Activated T-helper 1 cell treated with anti-CD3 and anti-CD28 coated beads, Interleukin-12 subunit alpha, Interleukin-12 subunit beta, Interleukin-2, Interleukin-4 antibody, amounts not matched to agents 30 ng/mL and 10 ng/mL and 1 ng/mL, durations not matched to agents 14 hours and 24 hours and 36 hours (primary cell): ENCODE measurements at places on chromosomes 16 and 17. TPM values are rescaled to one million over a fixed set of nuclear protein-coding genes. Genes with fewer than 3 reads are reported as not detected.
A peak's percentile ranks its signal among the peaks of the same experiment; 100 is the strongest.

GRCh38 chr16:73080931-73081330, 33.0 kb upstream of the ZFHX3 start:
- H3K27ac ChIP-seq, result no peak overlapping the region
- H3K4me1 ChIP-seq, result no peaks in the 10 kb centered on the region
- H3K36me3 ChIP-seq, result no peaks in the 10 kb centered on the region
- no peak for DNase-seq

- no peak overlapping the region for H3K4me3 ChIP-seq
- peaks cover 55% of the 10 kb centered on the region for H3K4me1 ChIP-seq
- H3K36me3 ChIP-seq, result peaks cover 23% of the 10 kb centered on the region
- H3K27me3 ChIP-seq, result no peaks in the 10 kb centered on the region
- DNase-seq, result no peak
- peak overlapping the region; percentile 7 for H3K27ac ChIP-seq
These were observed 7.5 kb downstream of the TK1 start for GRCh38 chr17:78179372-78179771.

- no peak for DNase-seq
- H3K27me3 ChIP-seq, result peaks cover 1% of the 10 kb centered on the region
- H3K27ac ChIP-seq, result no peak overlapping the region
- H3K36me3 ChIP-seq, result peaks cover 6% of the 10 kb centered on the region
These were observed 6.9 kb upstream of the EIF1 start for GRCh38 chr17:41681776-41682175.

The ADAM11 gene
- total RNA-seq, result 0.32 and 0.52 TPM in 2 replicates

- peaks cover 73% of the 10 kb centered on the region for H3K4me1 ChIP-seq
These were observed 22.1 kb downstream of the PRKCB start for GRCh38 chr16:23857881-23858269.

The HSD3B7 gene
- total RNA-seq, result 2.1 and 3.3 TPM in 2 replicates

DNA sequence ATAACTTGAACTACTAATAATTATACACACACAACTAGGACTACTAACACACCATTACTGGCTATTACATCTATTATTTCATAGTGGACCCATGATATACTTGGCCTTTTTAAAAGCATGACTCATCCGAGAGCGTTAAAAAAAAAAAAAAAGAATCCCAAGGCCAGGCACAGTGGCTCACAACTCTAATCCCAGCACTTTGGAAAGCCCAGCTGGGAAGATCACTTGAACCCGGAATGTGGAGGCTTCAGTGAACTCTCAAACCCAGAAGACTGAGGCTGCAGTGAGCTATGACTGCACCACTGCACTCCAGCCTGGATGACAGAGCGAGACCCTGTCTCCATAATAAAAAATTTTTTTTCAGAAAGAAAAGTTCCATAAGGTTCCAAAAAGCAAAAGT, 3.1 kb downstream of the GLG1 start:
- DNase-seq, result no peak

- H3K27ac ChIP-seq, result no peak overlapping the region
These were observed 54.3 kb downstream of the KPNA2 start for GRCh38 chr17:68089881-68090280.

The PCGF2 gene
- total RNA-seq, result 3.7 and 4.6 TPM in 2 replicates

- H3K4me1 ChIP-seq, result peaks cover 5% of the 10 kb centered on the region
- no peak for DNase-seq
- no peak overlapping the region for H3K4me3 ChIP-seq
- no peaks in the 10 kb centered on the region for H3K27me3 ChIP-seq
- peaks cover 46% of the 10 kb centered on the region for H3K36me3 ChIP-seq
These were observed 16.9 kb downstream of the BLMH start for GRCh38 chr17:30274887-30275286.

GRCh38 chr17:45313996-45314740, 2.7 kb downstream of the MAP3K14 start:
- H3K27ac ChIP-seq, result peak overlapping the region; percentile 99
- peaks cover 52% of the 10 kb centered on the region for H3K36me3 ChIP-seq
- H3K4me3 ChIP-seq, result peak overlapping the region; percentile 95
- no peaks in the 10 kb centered on the region for H3K27me3 ChIP-seq
- H3K4me1 ChIP-seq, result peaks cover 82% of the 10 kb centered on the region

The SHISA9 gene
- total RNA-seq, result 0.18 TPM in 1 of 2 replicates, not detected in the other

- peak overlapping the region; percentile 68 for H3K4me3 ChIP-seq
- peak overlapping the region; percentile 85 for H3K27ac ChIP-seq
- H3K4me1 ChIP-seq, result peaks cover 42% of the 10 kb centered on the region
- H3K27me3 ChIP-seq, result no peaks in the 10 kb centered on the region
- DNase-seq, result peak; percentile 50
- H3K36me3 ChIP-seq, result peaks cover 14% of the 10 kb centered on the region
These were observed 5.1 kb downstream of the MVP start for GRCh38 chr16:29825145-29826044.

The CLCN7 gene
- total RNA-seq, result 61.7 and 68.7 TPM in 2 replicates

The ABCA3 gene
- total RNA-seq, result 9.0 and 10.0 TPM in 2 replicates

- H3K4me3 ChIP-seq, result no peak overlapping the region
- no peaks in the 10 kb centered on the region for H3K36me3 ChIP-seq
- no peaks in the 10 kb centered on the region for H3K4me1 ChIP-seq
- DNase-seq, result no peak
These were observed 34.7 kb upstream of the MSI2 start for GRCh38 chr17:57221366-57222350.

The NTN1 gene
- 0.34 and 0.44 TPM in 2 replicates for total RNA-seq

- H3K4me3 ChIP-seq, result peak overlapping the region; percentile 100
- H3K27me3 ChIP-seq, result no peaks in the 10 kb centered on the region
- H3K4me1 ChIP-seq, result peaks cover 28% of the 10 kb centered on the region
- H3K27ac ChIP-seq, result peak overlapping the region; percentile 94
- peak; percentile 41 for DNase-seq
These were observed 616 bp downstream of the ACTG1 start for GRCh38 chr17:81511804-81512561.

DNA sequence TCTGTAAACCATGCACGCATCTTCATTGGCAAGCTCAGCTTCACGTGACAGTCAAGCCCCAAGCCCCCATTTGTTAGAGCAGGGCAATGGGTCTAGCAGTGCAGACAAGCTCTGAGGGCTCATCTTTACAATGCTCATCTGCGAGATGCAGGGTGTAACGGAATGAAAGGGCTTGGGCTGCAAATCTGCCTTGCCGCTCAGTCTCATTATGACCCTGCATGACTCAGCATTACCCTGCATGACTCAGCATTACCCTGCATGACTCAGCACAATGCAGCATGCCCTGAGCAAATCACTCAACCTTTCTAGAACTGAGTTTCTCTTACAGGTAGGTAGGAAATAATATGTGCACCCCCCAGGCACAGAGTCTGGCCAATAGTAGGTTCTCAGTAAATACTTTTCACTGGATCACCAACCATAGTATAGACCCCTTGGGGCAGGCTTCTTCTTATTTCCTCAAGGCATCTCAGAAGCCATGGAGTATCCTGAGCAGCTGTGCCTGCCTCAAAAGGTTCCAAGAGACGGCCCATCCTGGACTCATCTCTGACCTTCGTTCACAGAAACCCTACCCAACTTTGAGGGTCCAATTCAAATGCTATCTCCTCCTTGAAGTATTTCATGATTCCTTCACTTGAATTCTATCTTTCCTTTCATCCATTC, 391.3 kb upstream of the CDH5 start:
- no peaks in the 10 kb centered on the region for H3K4me1 ChIP-seq
- no peak for DNase-seq
- H3K36me3 ChIP-seq, result no peaks in the 10 kb centered on the region
- H3K4me3 ChIP-seq, result no peak overlapping the region
- H3K27ac ChIP-seq, result no peak overlapping the region

The SMIM36 gene
- total RNA-seq, result not detected in 2 replicates
